ENCODE measurements at places on chromosomes 7 and 10. TPM values are rescaled to one million over a fixed set of nuclear protein-coding genes. Genes with fewer than 3 reads are reported as not detected.

Gene XRCC2
- 28.5 TPM for total RNA-seq

Gene USP6NL
- total RNA-seq: 0.83 TPM

Gene HOXA4
- not detected for total RNA-seq

Gene GJC3
- not detected for total RNA-seq

DNA sequence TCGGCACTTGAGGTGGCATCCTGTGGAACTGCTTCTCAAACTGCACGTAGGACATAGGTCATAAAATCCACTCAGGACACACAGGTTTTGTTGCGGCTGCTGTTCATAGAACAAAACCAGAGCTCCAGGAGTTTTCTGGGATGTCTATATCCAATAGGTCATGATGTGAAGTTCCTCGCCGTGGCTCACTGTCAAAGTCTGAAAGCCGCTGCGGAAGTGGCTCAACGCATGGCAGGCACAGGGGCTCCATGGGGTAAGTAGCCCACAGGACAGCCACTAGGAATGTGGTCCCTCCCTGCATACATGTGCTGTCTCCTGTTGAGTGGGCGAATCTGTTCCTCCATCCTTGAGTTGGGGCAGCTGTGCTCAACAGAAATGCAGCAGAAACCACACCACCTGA, 72.2 kb downstream of the PRKAG2 start:
- DNase-seq: no peak

DNA sequence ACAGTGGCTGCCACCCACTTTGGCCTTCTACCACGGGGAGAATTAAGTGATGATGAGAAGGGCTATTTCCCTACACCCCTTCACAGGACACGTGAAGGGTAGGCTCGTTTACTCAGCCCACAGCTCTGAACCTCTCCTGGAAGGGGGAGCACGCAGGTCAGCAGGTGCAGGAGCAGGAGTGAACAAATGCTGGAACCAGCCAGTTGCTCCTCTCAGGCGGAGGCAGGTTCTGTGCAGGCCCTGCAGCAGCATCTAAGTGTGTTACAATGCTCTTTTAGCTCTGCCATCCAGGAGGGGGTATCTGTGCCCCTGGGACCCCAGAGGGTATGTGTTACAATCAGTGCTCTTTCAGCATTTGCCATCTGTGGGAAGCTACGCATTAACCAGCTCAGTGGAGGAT, 61.2 kb downstream of the AHR start:
- DNase-seq: no peak

GRCh38 chr10:72414642-72415041, 59.9 kb upstream of the DNAJB12 start:
- no peak for DNase-seq

- no peak for DNase-seq
Measured at GRCh38 chr7:67463316-67463715, 466.7 kb downstream of the TYW1 start.
